H9 (cell line): ENCODE measurements at places on chromosomes 1 and 21. TPM values are rescaled to one million over a fixed set of nuclear protein-coding genes. Genes with fewer than 3 reads are reported as not detected.
A peak's percentile ranks its signal among the peaks of the same experiment; 100 is the strongest.

- H3K27me3 ChIP-seq, result no peaks in the 10 kb centered on the region
- H3K4me3 ChIP-seq, result no peak overlapping the region
- peaks cover 7% of the 10 kb centered on the region; the same call in 2 of the 3 replicates for H3K36me3 ChIP-seq
- H3K4me1 ChIP-seq, result no peaks in the 10 kb centered on the region; the same call in 1 of the 2 replicates
Observed at GRCh38 chr1:201666645-201667044, 127.7 kb downstream of the NAV1 start.

The CNIH4 gene
- total RNA-seq, result 104 and 114 TPM in 2 replicates

The OR10J1 gene
- total RNA-seq, result not detected in 2 replicates

- DNase-seq, result no peak
- no peak overlapping the region for H3K4me3 ChIP-seq
- no peaks in the 10 kb centered on the region; the same call in 1 of the 2 replicates for H3K27me3 ChIP-seq
Observed at GRCh38 chr1:45200906-45201500, 5.4 kb downstream of the ZSWIM5 start.

The SLC22A15 gene
- 3.2 and 3.5 TPM in 2 replicates for total RNA-seq

DNA sequence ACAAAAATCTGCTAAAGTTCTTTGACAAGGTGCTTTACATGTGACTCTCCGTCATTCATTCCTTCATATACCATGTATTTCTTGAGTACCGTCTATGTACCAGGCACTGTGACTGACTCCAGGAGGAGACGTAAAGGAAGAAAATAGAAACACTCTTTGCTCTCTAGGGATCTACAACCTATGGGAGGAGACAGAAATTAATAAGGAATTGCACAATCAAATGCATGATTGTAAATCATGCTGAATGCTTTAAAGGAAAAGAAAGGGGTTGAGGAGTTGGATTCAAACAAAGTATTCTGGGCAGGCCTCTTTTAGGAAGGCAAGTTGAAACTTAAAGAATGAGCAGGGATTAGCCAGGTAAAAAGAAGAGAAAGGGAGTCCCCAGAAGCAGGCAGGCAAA, 239.1 kb upstream of the FGGY start:
- DNase-seq, result no peak
- peaks cover 7% of the 10 kb centered on the region; the same call in 1 of the 2 replicates for H3K4me1 ChIP-seq
- H3K36me3 ChIP-seq, result peaks cover 3% of the 10 kb centered on the region; the same call in 1 of the 2 replicates
- no peak overlapping the region for H3K4me3 ChIP-seq
- no peaks in the 10 kb centered on the region for H3K27me3 ChIP-seq
- no peak overlapping the region for H3K27ac ChIP-seq

DNA sequence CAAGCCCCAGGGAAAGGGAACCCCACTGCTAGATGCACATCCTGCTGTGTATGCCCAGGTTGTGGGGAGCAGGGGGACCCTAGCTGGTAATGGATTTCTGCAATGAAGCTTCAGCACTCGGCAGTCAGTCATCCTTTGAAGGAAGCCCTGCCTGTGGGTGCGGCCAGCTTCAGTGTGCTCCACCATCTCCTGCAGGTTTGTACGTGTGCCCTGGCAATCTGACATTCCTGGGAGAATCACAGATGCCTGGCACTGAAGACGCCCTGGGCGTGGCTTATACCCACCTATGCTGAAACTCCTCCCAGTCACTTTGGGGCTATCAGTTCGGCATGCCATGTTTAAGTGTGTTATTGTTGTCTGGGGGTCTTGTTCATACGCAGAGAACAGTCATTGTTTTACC, 6.8 kb downstream of the SPRR5 start:
- H3K4me3 ChIP-seq, result no peak overlapping the region
- no peak for DNase-seq
- H3K27ac ChIP-seq, result no peak overlapping the region
- H3K4me1 ChIP-seq, result no peaks in the 10 kb centered on the region
- H3K36me3 ChIP-seq, result no peaks in the 10 kb centered on the region
- no peaks in the 10 kb centered on the region for H3K27me3 ChIP-seq

The RGS8 gene
- 0.07 TPM in 1 of 2 replicates, not detected in the other for total RNA-seq

DNA sequence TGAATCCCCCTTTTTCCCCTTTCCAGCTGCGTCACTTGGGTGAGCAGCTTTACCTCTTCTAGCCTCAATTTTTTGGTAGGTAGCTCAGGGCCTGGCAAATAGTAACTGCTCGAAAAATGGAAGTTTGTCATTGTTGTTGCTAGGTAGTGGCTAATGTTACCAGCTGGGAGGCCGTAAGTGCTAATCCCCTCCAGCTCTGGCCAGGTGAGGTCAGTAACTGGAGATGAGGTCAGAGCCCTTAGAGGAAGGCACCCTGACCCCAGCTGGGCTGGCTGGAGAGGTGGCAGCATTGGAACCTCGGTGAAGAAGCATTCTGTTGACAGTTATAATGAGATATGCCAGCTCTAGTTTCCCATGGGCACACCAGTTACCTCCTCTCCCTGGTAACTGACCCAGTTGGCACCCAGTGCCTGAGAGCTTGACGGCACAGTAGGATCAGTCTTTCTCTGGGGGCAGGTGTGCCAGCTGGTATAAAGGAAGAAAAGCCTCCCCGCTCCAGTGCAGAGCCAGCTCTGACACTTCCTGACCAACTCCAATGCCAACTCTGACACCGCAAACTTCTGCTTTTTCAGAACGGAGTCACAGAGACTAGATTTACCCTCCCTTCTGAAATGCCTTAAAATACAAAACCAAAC, 35.0 kb upstream of the SLC2A1 start:
- H3K36me3 ChIP-seq, result no peaks in the 10 kb centered on the region
- H3K27me3 ChIP-seq, result no peaks in the 10 kb centered on the region
- H3K4me3 ChIP-seq, result no peak overlapping the region
- no peaks in the 10 kb centered on the region; the same call in 1 of the 2 replicates for H3K4me1 ChIP-seq

- no peaks in the 10 kb centered on the region; the same call in 2 of the 3 replicates for H3K36me3 ChIP-seq
- no peak for DNase-seq
- H3K4me1 ChIP-seq, result no peaks in the 10 kb centered on the region
- no peaks in the 10 kb centered on the region for H3K27me3 ChIP-seq
- no peak overlapping the region for H3K4me3 ChIP-seq
- H3K27ac ChIP-seq, result no peak overlapping the region
Observed at GRCh38 chr21:20811702-20812101, 186.5 kb upstream of the NCAM2 start.

DNA sequence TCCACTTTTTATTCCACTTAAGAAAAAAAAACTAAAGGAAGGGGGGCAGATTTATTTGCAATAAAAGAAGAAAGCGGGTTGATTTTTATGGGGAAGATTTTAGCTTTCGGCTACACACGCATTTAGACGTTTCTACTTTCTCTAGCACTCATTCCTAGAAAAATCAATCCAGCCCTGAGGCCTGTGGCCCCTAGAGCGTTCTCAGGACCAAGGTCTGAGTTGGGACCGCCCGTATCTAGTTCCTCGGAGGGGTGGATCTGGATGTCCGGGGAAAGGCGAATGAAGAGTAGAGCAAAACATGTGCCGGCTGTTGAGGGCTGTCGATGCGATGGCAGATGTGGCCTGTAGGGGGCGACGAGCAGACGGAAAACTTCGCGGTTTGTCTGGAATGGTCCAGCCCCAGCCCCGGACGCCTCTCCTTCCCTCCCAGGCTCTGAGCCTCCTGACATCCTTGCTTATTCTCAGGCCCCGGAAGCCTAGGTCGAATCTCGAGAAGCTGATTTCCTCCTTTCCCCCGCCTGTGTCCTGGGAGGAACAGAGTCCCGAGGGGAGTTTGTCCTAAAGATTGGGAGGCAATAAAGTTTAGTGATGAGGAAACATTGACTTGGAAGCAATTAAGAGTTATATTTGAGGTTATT, 5.2 kb downstream of the FOXD3 start:
- DNase-seq, result peak; percentile 93
- H3K27ac ChIP-seq, result no peak overlapping the region
- H3K27me3 ChIP-seq, result peaks cover 14% of the 10 kb centered on the region; the same call in 1 of the 2 replicates
- no peaks in the 10 kb centered on the region for H3K36me3 ChIP-seq
- peaks cover 19% of the 10 kb centered on the region; the same call in 1 of the 2 replicates for H3K4me1 ChIP-seq
- H3K4me3 ChIP-seq, result peak overlapping the region; percentile 96

DNA sequence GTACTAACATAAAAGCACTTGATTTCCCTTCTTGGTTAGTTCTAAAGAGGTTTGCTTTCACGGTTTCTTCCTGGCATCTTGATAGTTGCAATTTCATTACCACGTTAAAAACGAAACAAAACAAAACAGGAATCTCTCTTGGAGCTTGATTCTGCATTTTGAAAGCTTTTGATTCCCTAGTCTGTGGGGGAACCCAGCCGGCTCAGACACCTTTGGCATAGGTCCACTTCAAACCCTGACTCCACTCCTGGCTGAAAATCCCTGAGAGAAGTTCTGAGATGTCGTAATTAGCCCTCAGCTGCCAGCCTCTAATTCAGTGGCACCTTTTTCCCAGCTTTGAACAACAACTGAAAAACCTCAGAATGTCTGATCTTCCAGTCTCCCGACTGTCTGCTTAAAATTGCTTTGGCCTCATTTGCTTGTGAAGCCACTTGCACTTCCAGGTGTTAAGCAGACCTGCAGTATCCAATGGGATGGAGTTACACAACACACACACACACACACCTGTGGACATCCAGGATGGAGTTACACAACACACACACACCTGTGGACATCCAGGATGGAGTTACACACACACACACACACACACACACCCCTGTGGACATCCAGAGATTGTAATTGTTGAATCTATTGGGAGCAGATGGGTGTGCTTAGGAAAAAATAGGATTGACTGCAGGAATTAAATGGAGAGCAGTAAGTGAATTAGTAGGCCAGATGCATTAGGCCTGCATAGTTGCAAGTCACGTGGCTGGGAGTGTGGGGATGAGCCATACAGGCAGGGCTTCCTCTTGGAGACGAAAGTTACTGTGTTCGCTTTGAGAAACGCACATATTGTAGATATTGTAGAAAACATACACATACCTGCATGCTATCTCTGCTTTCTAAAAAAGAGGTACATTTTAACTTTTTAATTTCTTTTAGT, 285.6 kb upstream of the FMN2 start:
- H3K27me3 ChIP-seq, result no peaks in the 10 kb centered on the region
- H3K27ac ChIP-seq, result no peak overlapping the region
- H3K36me3 ChIP-seq, result no peaks in the 10 kb centered on the region
- DNase-seq, result no peak

The OR2M5 gene
- not detected in 2 replicates for total RNA-seq

The ICOSLG gene
- 6.6 and 6.8 TPM in 2 replicates for total RNA-seq

DNA sequence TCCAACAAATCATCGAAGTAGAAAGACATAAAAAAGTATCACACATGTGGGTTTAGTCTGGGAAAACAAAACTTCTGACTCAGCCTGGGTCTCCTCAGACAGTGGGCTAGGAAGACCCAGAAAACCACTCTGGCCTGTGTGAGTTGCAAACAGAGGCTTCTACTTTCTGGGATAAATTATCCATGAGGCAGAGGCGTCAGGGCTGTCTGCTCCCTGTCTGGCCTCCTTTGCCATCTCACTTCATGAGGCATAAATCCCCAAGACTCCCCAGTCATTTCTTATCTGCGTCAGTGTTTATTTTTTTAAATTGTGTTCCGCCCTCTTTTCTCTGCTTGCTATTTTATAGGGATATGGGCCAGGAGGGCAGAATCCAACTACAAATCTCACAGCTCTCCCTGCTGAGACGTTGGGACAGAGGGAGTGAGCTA, 80.6 kb upstream of the TRABD2B start:
- no peaks in the 10 kb centered on the region for H3K36me3 ChIP-seq
- no peak overlapping the region for H3K4me3 ChIP-seq
- H3K4me1 ChIP-seq, result no peaks in the 10 kb centered on the region
- H3K27me3 ChIP-seq, result no peaks in the 10 kb centered on the region; the same call in 1 of the 2 replicates
- DNase-seq, result no peak

GRCh38 chr1:41361495-41362356, 492 bp downstream of the FOXO6 start:
- peak overlapping the region; percentile 49 for H3K4me3 ChIP-seq
- H3K27ac ChIP-seq, result no peak overlapping the region
- H3K27me3 ChIP-seq, result peaks cover 19% of the 10 kb centered on the region
- DNase-seq, result no peak

- DNase-seq, result no peak
- H3K27me3 ChIP-seq, result no peaks in the 10 kb centered on the region
- H3K36me3 ChIP-seq, result no peaks in the 10 kb centered on the region
- no peaks in the 10 kb centered on the region for H3K4me1 ChIP-seq
- H3K27ac ChIP-seq, result no peak overlapping the region
Observed at GRCh38 chr21:16441789-16442188, 712.0 kb downstream of the USP25 start.

DNA sequence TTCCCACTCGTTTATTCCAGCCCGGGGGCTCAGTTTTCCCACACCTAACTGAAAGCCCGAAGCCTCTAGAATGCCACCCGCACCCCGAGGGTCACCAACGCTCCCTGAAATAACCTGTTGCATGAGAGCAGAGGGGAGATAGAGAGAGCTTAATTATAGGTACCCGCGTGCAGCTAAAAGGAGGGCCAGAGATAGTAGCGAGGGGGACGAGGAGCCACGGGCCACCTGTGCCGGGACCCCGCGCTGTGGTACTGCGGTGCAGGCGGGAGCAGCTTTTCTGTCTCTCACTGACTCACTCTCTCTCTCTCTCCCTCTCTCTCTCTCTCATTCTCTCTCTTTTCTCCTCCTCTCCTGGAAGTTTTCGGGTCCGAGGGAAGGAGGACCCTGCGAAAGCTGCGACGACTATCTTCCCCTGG, 716 bp downstream of the OLIG2 start:
- H3K4me1 ChIP-seq, result no peaks in the 10 kb centered on the region; the same call in 1 of the 2 replicates
- no peak for DNase-seq
- H3K27ac ChIP-seq, result no peak overlapping the region
- peaks cover 92% of the 10 kb centered on the region for H3K27me3 ChIP-seq

GRCh38 chr1:245946905-245947304, 560.2 kb downstream of the SMYD3 start:
- no peak overlapping the region for H3K4me3 ChIP-seq
- 0 out of 2 replicates have a peak, but pooled peaks cover 9% of the 10 kb centered on the region for H3K36me3 ChIP-seq
- H3K4me1 ChIP-seq, result no peaks in the 10 kb centered on the region
- H3K27ac ChIP-seq, result no peak overlapping the region
- no peak for DNase-seq
- H3K27me3 ChIP-seq, result no peaks in the 10 kb centered on the region

The DIPK1A gene
- total RNA-seq, result 3.3 and 3.8 TPM in 2 replicates

The RPTN gene
- total RNA-seq, result not detected in 2 replicates

DNA sequence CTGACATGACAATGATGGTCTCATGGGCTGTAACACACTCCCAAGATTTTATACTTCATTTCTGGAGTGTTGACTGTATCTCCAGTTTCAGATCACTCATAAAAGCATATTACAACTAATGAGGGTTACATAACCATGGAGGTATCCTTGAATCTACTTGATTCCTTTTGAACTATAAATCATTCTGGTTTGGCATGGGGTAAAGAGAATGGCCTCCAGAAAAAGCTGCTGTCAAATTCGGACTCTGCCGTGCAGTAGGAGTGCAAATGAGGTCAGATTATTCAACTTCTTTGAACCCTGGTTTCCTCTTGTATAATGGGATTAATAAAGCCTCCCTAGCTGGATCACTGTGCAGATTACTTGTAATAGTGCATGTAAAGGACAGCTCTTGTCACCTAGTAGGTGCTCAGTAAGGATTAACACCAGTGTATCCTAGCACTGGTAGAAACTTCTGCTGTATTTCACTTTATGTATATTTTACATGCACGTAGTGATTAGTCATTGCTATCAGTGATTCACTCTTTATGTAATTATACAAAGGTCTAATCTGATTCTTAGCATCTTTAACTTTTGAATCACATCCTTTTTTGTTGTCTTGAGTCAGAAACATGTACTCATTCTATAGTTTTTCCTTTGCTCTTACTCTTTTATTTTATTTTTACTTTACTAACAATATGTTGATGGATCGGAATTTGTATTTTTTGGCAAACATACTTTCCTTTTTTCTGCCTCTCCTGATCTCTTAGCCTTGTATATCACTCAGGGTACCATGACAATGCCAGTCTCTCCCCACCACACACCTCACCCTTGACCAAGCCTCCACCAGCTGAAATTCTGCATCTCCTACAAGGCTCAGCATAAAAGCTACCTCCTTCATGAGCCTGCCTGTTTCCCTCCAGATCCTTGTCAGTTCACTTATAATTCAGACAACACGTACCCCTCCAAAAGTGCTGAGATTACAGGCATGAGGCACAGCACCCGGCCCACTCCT, 3.2 kb downstream of the LRRC8C start:
- H3K4me1 ChIP-seq, result no peaks in the 10 kb centered on the region
- H3K27ac ChIP-seq, result no peak overlapping the region
- H3K36me3 ChIP-seq, result no peaks in the 10 kb centered on the region
- H3K27me3 ChIP-seq, result peaks cover 5% of the 10 kb centered on the region; the same call in 1 of the 2 replicates
- DNase-seq, result no peak
